Calu3 (cell line): ENCODE measurements at places on chromosomes 1 and 21. TPM values are rescaled to one million over a fixed set of nuclear protein-coding genes. Genes with fewer than 3 reads are reported as not detected.

OR2T2 gene
- not detected in 2 replicates for total RNA-seq

CSMD2 gene
- total RNA-seq = not detected in 2 replicates

TTC4 gene
- 22.9 and 26.0 TPM in 2 replicates for total RNA-seq

CCDC190 gene
- not detected in 2 replicates for total RNA-seq

ERVH48-1 gene
- not detected in 2 replicates for total RNA-seq

RGS16 gene
- total RNA-seq = 1.2 and 1.7 TPM in 2 replicates

CTPS1 gene
- 73.2 and 85.9 TPM in 2 replicates for total RNA-seq

TEX38 gene
- total RNA-seq = not detected in 2 replicates

SIM2 gene
- total RNA-seq = 15.1 and 15.4 TPM in 2 replicates

GRCh38 chr1:180672105-180672504 is 40.3 kb downstream of the XPR1 start:
- DNase-seq = no peak

DNA sequence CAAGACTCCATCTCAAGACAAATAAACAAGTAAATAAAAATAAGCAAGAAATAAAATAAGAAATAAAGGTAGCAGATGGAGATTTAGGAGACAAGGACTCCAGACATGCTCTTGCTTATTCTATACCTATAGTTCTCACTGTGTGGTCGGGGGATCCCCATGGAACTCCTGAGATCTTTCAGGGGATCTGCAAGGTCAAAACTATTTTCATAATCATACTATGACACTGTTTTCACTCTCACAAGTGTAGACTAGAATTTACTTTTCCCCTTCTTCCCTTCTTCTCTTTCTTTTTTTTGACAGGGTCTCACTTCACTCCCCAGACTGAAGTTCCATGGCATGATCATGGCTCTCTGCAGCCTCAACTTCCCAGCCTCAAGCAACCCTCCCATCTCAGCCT is 29.8 kb upstream of the NLRP3 start:
- DNase-seq = no peak

- DNase-seq = no peak
Observed at GRCh38 chr1:76659171-76659940, 207.9 kb upstream of the ST6GALNAC5 start.

DNA sequence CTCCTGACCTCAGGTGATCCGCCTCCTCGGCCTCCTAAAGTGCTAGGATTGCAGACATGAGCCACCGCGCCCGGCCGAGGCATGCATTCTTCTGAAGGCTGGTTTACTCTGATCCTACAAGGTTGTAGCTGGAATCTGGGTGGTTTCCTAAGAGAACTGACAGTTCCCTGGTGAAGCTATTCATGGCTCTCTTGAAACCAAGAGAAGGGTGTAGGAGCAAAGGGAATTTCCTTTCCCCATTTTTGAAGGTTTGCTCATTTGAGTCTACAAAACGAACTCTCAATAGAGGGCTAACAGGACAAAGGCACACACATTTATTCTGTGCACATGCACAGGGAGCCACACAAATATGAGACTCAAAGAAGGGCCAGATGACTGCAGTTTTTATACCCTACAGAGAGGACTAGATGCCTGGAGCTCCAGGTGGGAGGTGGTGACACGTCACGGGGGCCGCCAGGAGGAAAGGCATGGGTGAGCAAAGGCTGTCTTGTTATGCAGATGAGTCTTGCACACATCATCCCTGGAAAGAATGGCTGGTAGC is 49.5 kb upstream of the ERRFI1 start:
- DNase-seq = no peak

DNA sequence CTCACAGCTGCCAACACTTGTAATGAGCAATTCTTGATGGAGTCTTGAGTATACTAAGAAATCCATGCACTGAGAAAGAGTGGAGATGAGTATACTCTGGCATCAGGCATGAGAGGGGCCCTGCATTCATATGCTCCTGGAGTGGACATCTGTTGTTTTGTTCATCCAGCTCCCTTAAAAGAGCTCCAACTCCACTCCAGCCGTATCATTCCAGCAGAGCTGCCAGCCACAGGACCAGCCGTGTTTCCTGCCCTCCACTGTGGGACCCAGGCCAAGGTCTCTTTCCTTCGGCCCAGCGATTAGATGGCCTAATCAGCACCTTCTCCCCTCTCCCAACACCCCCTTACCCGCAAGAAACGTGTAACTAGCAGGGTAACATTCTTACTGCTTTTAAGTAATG is 144.5 kb downstream of the OMA1 start:
- no peak for DNase-seq

DNA sequence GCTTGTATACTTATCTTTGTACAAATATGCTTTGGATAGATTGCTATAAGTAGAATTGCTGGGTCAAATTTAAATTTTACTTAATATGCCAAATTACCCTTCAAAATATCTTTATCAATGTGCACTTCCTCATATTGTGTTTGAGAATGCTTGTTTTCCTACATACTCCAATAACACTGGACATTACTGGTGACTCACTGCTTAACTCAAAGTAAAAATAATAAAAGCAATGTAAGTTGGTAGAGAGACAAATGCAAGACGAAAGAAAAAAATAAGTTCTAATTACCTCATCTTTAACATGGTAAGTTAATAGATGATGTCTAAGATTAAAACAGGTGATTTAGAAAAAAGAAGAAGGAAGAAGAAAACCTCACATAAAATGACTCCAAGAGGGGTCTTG is 7.9 kb upstream of the SH3GLB1 start:
- no peak for DNase-seq

DNA sequence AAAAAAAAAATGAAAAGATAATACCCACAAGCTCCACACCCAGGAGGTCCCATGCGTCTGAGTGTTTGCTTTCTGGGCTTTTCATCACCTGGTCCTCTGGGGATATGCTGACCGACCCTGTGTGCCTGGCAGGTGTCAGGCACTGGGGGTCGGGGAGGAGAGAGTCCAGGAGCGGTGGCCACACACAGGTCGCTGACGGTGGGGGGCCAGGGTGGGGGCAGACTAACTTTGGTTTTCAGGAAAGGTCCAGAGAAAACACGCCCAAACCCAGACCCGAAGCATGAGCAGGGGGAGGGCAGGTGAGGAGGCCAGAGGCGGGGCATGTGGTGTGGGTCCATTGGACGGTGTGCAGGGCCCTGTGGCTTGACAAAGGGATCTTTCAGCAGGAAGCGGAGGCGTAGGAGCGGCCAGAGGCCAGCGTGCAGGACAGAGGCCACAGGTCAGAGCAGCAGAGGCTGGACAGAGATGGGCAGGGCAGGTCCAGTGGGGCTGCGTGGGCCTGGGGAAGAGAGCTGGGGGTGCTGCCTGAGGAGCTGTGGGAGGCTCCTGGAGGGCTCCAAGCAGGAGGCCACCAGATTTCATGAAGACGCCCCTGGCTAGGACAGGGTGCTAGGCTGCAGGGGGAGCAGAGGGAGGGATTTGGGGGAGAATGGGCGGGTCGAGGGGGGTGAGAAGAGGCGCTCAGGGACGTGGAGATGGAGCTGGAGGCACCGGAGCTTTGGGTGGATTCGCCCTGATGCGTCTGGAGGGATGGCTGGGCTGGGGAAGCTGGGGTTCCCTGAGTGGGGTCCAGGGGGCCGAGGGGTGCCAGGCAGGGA is 15.8 kb downstream of the RNF223 start:
- DNase-seq = peak; percentile 59

DNA sequence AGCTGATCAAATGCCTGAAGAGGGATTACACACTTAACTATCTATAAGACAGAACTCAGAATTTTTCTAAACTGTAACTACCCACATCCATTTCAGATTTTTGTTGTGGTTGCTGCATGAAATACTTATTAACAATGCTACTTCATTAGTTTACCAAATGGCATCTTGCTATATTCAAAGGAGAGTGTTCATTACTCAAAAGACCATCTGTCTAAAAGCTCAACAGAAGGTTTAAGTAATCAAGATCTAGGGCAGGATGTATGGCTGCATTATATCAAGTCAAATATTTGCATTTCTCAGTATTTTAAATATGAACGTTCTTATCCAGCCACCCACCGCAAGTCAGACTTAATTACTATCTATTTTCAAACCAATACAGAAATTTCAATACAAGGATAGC is 79.9 kb downstream of the SIPA1L2 start:
- DNase-seq = no peak

DNA sequence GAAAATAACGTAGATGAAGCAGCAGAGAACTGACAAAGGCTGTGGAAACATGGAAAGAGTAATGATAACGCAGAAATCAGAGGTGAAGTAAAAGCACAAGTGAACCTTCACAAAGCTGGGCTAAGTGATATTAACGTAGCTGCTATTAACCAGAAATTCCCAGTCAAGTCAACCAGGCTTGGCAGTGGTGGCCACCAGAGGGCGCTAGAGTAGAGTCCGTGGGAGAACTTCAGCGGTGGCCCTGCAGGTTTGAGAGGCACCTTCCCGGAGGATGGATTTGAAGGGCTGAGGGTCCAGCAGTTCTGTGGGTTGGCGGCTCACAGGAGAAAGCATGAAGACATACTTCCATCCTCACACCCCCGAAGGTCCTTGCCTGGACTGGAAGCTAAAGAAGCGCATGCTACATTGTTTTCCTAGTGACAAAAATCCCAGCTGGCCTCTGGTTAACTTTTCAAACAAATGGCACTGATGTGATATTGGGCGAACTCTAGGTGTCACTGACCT is 81.7 kb upstream of the ZNF648 start:
- peak; percentile 96 for DNase-seq
